ENCODE measurements at places on chromosomes 12 and 14.

- DNase-seq = no peak
Observed at GRCh38 chr12:28089338-28089737, 100.9 kb upstream of the CCDC91 start.

DNA sequence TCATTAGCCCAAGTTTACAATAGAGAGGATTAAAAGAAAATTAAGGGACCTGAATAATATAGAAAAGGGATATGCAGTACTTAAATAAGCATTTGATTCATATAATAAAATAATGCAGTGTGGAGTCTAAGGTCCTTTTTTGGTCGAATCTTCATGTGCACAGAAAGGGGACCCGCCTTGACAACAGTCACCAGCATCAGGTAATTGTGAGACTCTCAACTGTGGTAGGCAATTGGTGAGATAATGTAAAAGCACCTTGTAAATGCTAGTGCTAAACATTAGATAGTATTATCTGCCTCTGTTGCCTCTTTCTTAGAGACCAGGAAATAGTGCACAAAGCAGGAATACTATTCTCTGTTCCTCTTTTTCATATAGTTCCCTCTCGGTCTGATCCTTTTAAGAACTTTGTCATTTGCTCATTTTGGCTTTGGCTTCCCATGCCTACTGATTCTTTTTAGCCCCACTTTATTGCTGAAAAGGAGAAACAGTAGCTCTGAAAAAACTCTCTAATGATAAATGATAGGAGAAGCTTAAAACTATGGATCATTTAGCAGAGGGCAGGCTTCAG is 17.5 kb downstream of the CHPT1 start:
- DNase-seq = no peak

- DNase-seq = peak; percentile 27
Observed at GRCh38 chr12:101773650-101774162, 34.4 kb upstream of the SYCP3 start.

DNA sequence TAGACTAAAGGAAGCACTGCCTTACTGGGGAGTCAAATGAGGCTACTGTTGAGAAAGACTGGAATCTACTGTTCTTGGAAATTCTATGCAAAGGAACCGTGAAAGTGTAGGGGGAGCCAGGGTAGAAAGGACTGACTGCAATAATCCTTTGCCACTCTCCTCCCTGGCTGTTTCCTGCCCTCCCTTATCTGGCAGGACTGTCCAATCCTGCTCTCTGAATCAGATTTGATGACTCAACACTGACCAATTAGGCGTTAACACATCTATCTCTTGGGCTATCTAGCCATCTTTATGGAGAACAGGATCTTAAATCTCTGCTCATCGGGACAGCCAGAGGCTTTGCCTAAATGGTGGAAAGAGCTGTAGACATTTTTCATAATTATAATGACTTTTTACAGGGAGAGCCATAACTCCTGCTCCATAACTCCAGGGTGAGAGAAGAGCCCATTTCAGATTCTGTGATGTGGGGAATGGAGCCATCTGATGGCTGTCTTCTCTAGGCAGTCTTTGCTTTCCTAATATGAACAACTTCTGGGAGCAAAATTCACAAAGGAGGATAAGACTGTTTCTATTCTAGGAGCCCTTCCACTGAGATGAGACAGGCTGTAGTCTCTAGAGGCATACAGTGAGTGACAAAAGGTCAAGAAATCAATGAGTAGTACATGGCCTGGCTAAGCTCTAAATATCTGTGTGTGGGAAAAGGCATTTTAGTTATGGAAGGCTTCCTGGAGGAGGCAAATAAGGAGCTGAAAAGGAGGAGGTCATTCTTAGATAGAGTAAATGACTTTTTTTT is 68.9 kb upstream of the CISTR start:
- no peak for DNase-seq

- no peak for DNase-seq
Observed at GRCh38 chr12:19026614-19027488, 102.7 kb upstream of the PLEKHA5 start.

GRCh38 chr14:89408907-89409700 is 7.9 kb downstream of the FOXN3 start:
- no peak for DNase-seq

All from NCI-H187 treated with DMSO at 0.1 percent for 48 hours (cell line).